ENCODE measurements at places on chromosomes 1 and 21. TPM values are rescaled to one million over a fixed set of nuclear protein-coding genes. Genes with fewer than 3 reads are reported as not detected.

NR0B2 gene
- total RNA-seq, result not detected

- DNase-seq, result no peak
Observed at GRCh38 chr1:68848017-68848416, 351.1 kb upstream of the DEPDC1 start.

DNA sequence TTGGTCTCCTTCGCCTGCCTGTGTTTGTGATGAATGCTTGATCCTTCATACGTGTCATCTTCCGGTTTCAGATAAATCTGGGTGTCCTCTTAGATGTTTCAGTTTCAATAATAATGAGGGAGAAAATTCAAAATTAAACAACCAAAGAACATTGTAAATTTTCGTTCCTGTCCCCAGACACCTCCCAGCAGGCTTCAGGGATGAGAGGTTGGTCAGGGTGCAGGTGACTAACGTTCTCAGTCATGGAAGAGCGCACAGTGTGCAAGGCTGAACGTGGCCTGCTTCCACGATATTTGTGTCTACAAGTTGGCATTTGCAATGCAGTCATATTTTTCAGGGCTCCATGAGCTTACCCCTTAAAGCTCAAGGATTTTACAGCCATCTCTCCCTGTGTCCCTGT is 147.1 kb upstream of the ARHGEF16 start:
- DNase-seq, result no peak

DNA sequence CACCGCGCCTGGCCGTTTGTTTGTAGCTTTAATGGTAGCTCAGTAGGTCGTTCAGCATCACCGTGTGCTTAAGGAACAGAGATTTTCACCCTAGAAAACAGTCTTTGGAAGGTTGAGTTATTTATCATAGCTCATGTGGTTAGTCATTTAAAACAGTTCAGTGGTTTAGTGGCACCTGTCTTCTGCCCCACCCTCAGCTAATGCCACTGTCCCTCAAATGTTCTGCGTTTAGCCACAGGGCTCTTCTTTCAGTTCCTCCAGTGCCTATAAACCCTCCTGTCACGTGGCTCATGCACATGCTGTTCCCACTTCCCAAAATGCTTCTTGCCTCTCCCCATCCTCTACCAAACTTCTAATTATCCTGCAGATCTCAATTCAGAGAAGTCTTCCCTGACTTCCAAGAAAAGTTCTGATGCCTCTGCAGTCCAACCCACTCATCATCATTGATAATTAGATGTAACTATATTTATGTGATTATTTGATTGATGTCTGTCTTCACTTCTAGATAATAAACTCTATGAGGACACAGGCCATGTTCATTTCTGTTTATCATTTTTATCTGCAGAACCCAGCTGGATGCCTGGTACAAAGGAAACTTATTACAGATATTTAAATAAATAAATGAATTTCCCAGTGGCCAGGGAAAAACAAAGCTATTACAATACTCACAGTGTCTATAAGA is 14.4 kb upstream of the DIPK1A start:
- no peak for DNase-seq

GRCh38 chr21:30044447-30045064 is 104.8 kb upstream of the GRIK1 start:
- no peak for DNase-seq

INSRR gene
- not detected for total RNA-seq

DNA sequence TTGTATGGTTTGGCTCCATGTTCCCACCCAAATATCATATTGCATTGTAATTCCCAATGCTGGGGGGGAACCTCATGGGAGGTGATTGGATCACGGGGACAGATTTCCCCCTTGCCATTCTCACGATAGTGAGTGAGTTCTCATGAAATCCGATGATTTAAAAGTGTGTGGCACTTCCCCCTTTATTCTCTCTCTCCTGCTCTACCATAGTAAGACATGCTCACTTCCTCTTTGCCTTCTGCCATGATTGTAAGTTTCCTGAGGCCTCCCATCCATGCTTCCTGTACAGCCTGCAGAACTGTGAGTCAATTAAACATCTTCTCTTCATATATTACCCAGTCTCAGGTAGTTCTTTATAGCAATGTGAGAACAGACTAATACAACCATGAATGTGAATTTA is 211.6 kb upstream of the NR5A2 start:
- no peak for DNase-seq

DNA sequence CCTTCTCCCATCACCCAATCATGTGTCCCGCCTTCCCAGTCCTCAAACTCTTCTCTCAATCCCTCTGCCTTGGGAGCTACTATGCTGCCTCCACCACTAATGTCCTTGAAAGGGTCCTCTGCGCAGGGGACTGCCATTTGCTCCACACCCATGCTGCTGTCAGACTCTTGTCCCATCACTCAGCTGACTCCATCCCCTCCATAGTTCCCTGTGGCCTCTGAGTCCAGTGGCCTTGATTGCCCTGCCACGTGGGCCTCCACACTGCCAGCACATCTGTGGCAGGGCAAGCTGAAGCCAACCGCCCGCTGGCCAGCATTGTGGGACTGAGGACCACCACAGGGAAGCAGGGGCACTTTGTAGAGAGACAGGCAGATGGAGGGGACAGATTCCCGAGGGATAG is 1.3 kb upstream of the TNNT2 start:
- DNase-seq, result no peak

GRCh38 chr1:46761740-46762139 is 37.1 kb upstream of the CYP4B1 start:
- DNase-seq, result no peak

DNA sequence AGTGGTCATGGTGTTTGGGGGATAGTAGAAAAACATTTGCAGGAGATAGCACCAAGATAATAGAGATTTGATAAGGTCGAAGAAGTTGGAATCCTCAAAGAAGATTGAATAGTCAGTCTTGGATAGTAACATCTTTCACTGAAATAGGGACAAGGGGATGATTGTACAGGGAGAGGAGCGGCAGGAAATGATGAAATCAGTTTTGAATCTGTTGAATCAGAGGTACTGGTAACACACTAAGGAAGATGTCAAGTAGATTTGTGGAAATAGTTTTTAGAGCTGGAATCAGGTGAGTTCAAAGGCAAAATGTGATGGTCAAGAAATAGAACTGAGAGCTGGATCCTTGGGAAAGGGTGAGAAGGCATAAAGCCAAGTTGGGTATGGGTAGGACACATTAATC is 26.5 kb downstream of the CAP1 start:
- peak; percentile 70 for DNase-seq

- no peak for DNase-seq
Observed at GRCh38 chr1:184610876-184611595, 143.6 kb downstream of the EDEM3 start.

VANGL2 gene
- total RNA-seq, result 2.1 TPM

- no peak for DNase-seq
Observed at GRCh38 chr21:45670731-45671130, 27.2 kb downstream of the PCBP3 start.

GRCh38 chr1:175493321-175494010 is 249.9 kb downstream of the TNR start:
- DNase-seq, result no peak

- no peak for DNase-seq
Observed at GRCh38 chr1:156812293-156812990, 4.2 kb downstream of the SH2D2A start.

ITLN2 gene
- total RNA-seq, result not detected

OR2L5 gene
- not detected for total RNA-seq

CA6 gene
- total RNA-seq, result not detected

TNFRSF4 gene
- 0.88 TPM for total RNA-seq

DNA sequence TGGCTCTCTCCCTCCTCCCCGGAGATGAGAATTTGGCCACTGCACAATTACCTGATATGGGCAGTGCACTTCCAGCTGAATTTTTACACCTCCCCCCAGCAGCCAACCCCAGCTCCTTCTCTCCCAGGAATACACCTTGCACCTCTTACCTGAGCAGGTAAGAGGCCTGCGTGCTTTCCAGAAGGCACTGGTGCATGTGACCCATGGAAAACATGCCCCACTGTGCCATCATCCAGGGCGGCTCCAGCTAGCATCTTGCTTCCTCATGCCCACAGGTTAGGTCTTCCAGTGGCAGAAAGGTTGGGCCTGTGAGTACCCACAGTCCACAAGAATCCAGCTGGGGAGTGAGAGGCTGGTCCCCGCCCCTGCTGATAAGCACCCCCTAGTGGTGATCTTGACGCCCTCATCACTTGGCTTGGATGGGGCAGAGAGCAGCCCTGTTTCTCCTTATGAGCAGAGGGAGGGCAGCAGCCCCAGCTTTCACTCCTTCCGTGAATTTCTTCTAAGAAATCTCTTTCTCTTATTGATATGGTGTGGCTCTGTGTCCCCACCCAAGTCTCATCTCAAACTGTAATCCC is 57.8 kb downstream of the EDARADD start:
- DNase-seq, result peak; percentile 3

DNA sequence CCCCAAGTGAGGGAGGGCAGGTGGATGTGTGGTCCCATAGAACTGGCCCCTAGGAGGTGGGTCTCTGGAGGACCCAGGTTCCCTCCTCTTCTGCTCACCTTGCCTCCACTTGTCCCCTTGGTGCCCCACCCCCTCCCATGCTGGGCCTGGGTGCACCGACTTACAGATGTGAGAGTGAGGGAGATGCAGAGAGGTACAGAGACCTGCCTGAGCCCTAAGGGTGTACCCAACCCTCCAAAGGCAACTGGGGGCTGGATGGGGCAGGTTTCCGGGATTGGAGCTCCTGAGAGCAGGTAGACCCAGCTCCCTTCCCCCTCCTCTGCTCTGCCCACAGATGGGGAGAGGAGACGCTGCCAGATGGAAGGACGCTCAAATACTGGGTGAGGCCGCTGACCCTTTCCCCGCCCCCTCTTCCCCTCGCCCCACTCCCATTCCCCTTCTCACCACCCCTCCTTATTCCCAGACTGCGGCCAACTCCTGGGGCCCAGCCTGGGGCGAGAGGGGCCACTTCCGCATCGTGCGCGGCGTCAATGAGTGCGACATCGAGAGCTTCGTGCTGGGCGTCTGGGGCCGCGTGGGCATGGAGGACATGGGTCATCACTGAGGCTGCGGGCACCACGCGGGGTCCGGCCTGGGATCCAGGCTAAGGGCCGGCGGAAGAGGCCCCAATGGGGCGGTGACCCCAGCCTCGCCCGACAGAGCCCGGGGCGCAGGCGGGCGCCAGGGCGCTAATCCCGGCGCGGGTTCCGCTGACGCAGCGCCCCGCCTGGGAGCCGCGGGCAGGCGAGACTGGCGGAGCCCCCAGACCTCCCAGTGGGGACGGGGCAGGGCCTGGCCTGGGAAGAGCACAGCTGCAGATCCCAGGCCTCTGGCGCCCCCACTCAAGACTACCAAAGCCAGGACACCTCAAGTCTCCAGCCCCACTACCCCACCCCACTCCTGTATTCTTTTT is 10.3 kb downstream of the TINAGL1 start:
- no peak for DNase-seq

DNA sequence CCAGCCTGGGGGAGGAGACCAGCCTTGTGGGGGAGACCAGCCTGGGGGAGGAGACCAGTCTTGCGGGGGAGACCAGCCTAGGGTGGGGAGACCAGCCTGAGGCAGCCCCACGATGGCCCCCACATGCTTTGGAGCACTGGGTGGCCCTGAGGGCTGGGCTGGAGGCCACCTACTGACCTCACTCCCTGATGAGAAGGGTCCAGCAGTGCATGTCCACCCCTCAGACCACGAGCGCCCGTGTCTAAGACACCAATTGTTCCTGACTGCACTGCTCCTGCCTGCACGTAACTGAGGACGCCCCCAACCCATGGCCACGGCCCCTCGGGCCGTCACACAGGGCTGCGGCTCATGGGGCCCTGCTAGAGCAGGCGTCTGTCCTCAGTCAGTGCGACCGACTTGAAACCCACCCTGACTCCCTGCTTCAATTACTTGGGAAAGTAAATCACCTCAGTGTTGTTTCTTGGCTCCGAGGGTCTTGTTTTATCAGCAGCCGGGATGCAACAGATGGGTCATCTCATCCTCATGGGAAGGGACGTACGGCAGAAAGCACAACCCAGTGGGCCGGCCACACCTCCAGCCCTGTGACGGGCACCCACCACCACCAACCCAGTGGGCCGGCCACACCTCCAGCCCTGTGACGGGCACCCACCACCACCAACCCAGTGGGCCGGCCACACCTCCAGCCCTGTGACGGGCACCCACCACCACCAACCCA is at the start of gene SPATC1L:
Gene SPATC1L (minus strand): TSS at position 550 of the 715 bp plus-strand sequence. CDS start 1,643 bp downstream, outside the sequence.
- DNase-seq, result peak; percentile 43

GRCh38 chr1:94544706-94545490 is 3.3 kb upstream of the F3 start:
- DNase-seq, result peak; percentile 60

GRCh38 chr1:34863501-34863900 is 4.0 kb upstream of the SMIM12 start:
- no peak for DNase-seq

Measured in HT1080 (cell line).